ENCODE measurements at places on chromosomes 5 and 9.

- no peak for DNase-seq
Measured at GRCh38 chr5:128197896-128198522, 114.4 kb downstream of the SLC12A2 start.

GRCh38 chr5:90560771-90561170, 2.2 kb downstream of the ADGRV1 start:
- DNase-seq: no peak

GRCh38 chr9:127030814-127031740, 91.4 kb downstream of the ANGPTL2 start:
- DNase-seq: no peak

DNA sequence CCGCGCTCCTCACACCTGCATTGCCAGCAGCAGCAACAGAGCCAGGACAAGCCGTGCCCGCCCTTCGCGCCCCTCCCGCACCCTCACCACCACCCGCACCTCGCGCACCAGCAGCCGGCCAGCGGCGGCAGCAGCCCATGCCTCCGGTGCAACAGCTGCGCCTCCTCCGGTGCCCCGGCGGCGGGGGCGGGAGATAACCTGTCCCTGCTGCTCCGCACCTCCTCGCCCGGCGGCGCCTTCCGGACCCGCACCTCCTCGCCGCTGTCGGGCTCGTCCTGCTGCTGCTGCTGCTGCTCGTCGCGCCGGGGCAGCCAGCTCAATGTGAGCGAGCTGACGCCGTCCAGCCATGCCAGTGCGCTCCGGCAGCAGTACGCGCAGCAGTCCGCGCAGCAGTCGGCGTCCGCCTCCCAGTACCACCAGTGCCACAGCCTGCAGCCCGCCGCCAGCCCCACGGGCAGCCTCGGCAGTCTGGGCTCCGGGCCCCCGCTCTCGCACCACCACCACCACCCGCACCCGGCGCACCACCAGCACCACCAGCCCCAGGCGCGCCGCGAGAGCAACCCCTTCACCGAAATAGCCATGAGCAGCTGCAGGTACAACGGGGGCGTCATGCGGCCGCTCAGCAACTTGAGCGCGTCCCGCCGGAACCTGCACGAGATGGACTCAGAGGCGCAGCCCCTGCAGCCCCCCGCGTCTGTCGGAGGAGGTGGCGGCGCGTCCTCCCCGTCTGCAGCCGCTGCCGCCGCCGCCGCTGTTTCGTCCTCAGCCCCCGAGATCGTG, 517 bp downstream of the KCNN2 start:
- no peak for DNase-seq

DNA sequence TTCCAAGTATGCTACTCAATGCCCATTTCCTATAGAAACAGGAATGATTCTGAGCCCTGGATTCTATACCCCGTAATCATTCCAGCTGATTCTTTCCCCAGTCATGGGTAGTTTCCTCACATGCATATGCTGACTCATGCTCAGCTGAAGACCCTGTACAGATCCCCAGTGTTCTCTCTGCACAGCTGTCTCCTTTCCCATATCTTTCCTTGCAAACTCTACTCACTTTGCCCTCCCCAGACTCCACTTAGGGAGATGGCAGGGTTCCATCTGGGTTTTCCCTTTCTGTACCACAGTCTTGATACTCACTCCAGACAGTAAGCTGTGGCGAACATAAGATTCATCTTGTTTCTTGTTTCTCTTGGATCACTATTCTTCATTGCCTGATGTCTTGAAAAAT, 357.6 kb downstream of the RAB3C start:
- DNase-seq: no peak

GRCh38 chr9:132986640-132987620, 8.4 kb downstream of the GFI1B start:
- DNase-seq: no peak

DNA sequence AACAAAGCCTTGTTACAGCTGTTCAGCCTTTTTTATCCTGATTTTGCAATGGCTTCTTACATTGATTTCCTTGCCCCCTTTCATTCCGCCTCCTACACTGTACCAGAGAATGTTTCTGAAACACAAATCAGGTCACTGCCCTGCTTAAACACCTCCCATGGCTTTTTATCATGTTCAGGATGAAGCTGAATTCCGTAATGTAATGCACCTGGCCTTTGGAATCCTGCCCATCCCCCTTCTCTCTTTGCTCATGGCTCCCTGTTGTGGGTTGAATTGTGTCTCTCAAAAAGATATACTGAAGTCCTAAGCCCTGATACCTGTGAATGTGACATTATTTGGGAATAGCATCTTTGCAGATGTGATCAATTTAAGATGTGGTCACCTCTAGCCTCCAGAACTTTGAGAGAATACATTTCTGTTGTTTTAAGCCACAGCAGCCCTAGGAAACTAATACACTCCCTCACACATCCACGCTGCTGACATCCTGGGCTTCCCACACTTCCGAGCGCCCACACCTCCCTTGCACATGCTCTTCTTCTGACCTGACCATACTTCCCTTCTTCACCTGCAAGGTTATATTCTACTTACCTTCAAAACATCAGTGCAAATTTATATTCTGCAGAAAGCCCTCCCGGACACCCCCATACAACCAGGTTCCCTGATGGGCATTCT, 101.2 kb downstream of the DNAH5 start:
- DNase-seq: no peak

- DNase-seq: no peak
Measured at GRCh38 chr9:133282464-133283238, 7.7 kb upstream of the ABO start.

- no peak for DNase-seq
Measured at GRCh38 chr5:60841361-60841760, 2.7 kb downstream of the ELOVL7 start.

- no peak for DNase-seq
Measured at GRCh38 chr9:88660611-88661010, 125.6 kb downstream of the NXNL2 start.

DNA sequence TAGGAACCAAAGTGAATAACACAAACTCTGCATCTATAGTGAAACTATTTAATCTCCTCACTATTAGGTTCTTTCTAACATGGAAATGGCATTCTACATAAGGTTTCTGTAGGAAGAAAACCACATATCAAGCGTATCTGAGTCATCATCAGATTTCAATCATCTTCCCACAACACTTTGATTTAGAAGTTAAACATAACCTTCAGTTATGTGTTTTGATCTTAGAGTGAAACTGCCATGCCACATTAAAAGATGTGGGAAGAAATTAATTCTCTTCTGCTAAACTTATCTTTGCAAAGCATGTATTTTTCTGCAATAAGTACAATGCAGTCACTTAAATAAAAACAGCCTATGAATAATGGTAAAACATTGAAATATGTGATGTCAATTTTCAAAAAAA, 55.0 kb downstream of the MEF2C start:
- no peak for DNase-seq

DNA sequence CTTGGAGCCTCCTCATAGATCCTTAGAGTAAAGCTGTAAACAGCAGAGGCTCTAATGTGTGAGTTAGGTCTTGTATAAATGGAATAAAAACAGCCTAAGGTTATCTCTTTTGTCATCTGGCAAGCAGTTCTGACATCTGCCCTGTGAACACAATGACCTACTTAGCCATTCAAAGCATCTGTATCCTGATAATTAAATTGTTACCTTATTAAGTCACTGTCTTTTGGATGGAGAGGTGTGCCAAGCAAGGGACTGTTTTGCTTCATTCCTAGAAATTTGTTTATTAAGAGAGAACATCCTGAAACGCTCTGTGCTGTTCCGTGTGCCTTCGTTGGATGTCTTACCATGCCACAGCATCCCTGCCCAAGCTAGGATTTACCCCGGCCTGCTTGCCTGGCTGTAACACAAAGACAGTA, 1.5 kb downstream of the LSM11 start:
- DNase-seq: no peak

- DNase-seq: no peak
Measured at GRCh38 chr9:31847963-31848362, 536.5 kb upstream of the ACO1 start.

- no peak for DNase-seq
Measured at GRCh38 chr5:36215910-36216309, 25.8 kb downstream of the NADK2 start.
